ENCODE measurements at places on chromosomes 3 and 15.
A peak's percentile ranks its signal among the peaks of the same experiment; 100 is the strongest.

- no peak for DNase-seq
These were observed 147.5 kb downstream of the ALDH1A2 start for GRCh38 chr15:57917998-57918397.

- peak; percentile 21 for DNase-seq
These were observed 34.6 kb upstream of the AEN start for GRCh38 chr15:88586401-88587162.

DNA sequence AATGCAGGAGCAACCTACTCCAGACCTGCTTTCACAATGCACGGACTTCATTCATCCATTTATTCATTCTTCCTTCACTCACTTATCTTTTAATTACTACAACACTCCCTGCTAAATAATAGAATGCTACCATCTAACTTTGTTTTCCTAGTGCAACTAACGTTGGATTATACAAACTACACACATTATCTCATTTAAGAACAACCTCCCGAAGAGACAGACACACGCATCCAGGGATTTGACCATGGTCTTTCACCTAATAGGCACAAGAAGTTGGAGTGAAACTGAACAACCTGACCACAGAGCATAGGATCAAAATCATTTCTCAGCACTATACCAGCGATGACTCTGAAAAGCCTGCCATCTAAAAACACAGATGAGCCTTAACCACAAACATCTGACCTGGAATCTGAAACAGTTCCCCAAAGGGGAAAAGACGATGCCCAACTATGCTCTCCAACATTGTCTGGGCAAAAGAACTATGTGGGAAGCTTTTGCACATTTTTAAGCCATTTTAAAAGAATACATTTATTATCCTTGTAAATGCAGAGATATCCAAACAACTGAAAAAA, 21.0 kb downstream of the ZNF385D start:
- peak; percentile 49 for DNase-seq

GRCh38 chr15:80264031-80264430, 12.0 kb upstream of the CTXND1 start:
- peak; percentile 49 for DNase-seq

- peak; percentile 90 for DNase-seq
These were observed 82.3 kb downstream of the RBPMS2 start for GRCh38 chr15:64693134-64693533.

- DNase-seq, result no peak
These were observed 32.0 kb upstream of the CCDC80 start for GRCh38 chr3:112672716-112673541.

DNA sequence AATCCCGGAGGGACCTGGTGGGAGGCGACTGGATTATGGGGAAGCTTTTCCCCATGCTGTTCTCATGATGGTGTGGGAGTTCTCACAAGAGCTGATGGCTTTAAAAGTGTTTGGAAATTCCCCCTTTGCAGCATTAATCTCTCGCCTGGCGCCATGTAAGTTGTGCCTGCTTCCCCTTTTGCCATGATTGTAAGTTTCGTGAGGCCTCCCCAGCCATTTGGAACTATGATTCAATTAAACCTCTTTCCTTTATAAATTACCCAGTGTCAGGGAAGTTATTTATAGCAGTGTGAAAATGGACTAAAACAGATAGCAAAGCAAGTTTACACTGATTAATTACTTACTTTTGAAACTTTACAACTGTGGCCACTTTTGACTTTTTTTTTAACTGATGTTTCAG, 10.6 kb upstream of the U2SURP start:
- DNase-seq, result no peak

GRCh38 chr3:40137591-40138295, 171.8 kb upstream of the EIF1B start:
- DNase-seq, result peak; percentile 36

- DNase-seq, result peak; percentile 75
These were observed 1.8 kb downstream of the BCL6 start for GRCh38 chr3:187743195-187744141.

DNA sequence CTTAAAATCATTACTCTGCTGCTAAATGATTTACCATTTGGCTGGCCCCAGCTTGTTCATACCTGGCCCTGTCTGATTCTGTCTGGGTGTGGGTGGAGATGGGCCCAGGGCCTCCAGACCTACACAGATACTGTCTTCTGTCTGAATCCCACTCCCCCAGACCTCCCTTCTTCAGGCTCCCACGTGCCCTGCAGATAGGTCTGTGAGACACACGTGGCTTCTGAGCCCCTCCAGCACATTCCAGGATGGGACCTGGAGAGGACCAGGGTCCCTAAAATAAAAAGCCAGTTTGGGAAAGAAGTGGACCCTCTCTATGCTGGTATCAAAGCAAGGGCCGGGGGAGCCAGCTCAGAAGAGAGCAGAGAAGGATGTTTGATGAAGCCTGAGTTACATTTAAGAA, 14.6 kb upstream of the CEMIP start:
- no peak for DNase-seq

DNA sequence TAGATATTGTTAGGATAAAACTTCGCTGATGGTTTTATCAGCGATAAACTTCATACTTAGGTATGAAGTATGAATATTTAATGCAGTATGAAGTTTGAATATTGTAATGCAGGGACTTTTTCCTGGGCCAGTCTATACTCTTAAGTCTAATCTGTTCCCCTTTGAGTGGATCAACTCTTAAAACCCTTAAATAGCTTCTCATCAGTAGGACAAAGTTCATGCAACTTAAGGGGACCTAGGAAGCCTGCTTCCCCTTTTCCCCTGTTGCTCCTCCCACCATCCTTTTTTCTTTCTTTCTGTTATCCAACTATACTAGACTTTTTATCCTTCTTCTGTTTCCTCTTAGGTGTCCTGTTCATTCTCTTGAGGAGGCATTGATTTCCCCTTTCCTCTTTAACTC, 78.7 kb downstream of the MITF start:
- no peak for DNase-seq

GRCh38 chr3:126990890-126991289, 8.0 kb downstream of the PLXNA1 start:
- no peak for DNase-seq

DNA sequence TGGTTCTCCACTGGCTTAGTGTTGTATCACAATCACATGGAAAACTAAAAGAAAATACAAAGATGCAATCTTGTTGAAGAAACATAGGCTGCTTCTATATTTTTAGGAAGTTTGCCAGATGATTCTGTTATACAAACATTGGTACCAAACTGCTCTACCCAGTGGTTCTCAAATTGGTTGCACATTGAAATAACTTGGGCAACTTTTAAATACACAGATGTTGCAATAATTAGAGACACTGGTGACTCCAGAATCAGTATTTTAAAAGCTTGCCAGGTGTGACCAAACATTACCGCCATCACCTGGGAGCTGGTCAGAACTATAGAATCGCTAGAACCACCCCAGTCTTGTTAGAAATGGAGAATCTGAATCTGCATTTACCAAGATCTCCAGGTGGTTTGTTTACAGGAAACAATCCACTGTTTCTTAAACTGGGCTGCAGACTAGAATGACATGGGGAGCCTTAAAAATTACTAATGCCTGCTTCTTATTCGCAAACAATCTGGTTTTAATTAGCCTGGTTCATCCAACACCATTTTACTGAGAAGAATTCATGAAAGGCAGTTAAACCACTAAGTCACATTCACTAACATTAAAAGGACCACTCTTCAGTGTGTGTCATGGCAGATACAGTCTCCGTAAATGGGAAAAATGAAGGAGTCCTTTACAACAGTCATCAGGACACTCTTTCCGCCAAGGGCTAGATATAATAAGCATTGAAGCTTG, 76.5 kb downstream of the ACAP2 start:
- peak; percentile 79 for DNase-seq

Data from adipocyte (in vitro differentiated cells).